Stimulated activated CD4-positive, alpha-beta T cell treated with anti-CD3 and anti-CD28 coated beads, Interleukin-1b, Interleukin-23, amount 100 ng/mL, for 24 hours (primary cell): ENCODE measurements at places on chromosomes 6 and 20.

DNA sequence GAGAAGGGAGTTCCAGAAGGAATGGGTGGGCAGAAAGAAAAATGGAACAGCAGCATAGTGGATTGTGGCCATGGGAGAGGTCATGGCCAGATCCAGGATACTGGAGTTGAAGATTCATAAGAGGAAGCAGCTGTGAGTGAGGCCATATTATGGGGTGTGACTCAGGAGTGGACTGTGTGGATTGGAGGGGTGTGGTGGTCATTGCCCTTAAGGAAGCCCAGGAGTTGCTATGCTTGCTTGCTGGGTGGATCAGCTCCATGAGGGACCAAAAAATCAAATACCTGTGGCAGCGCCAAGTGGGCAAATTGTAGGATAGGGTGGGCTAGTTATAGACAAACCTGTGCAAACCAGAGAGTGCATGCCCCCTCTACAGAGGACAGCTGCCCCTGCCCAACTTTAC, 18.3 kb downstream of the LRRC1 start:
- DNase-seq: no peak

DNA sequence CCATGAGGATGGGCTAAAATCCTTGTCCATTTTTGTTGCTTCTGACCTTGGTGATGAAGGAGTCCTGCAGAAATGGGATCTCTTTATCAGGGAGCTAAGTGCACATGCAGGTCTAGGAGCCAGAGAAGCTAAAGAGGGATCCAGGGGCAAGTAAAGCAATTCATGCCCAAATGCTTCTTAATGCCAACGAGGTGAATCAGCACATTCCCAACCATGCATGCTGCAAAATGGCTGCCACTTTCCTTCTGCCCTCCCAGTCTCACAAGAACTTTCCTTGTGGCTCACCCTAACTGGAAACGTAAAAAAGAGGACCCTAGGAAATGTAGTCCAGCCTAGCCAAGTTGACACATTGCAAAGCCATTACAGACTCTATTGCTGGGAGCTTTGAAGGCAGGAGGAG, 298.4 kb downstream of the MAFB start:
- no peak for DNase-seq

DNA sequence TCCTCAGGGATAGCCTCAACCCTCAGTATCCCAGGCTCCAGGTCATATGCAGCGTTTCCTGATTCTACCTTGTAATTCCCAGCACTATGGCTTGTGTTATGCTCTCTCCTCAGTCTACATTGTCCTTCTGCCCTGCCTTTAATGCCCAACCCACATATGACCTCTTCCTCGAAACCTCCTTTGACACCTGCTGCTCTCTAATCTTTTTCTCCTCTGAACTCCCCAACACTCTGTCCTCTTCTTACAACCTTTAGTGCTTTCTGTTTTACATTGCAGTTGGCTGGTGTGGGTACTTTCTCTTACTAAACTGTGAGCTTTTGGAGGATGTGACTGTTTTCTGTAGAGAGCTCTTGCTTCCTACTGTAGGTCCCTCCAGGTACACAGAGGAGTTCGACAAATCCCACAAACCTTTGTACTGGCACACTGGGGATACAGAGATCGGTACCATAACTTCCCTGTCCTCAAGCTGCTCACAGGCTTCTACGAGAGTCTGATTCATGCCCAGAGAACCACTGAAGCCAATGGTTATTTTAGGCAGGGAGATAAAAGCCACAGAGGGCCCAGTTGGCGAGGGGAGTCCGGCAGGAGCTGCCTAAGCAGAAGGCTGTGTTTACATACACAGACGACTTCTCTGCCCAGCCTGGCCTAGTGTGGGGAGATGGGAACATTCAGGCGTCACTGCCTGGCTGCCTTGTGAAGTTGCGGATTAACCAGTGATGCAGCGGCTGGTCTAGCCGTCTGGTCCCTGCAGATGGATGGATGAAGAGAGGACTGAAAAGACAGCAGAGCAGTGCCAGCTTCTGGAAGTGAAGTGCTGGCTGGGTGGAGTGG, 8.4 kb upstream of the EPB41L1 start:
- DNase-seq: no peak

DNA sequence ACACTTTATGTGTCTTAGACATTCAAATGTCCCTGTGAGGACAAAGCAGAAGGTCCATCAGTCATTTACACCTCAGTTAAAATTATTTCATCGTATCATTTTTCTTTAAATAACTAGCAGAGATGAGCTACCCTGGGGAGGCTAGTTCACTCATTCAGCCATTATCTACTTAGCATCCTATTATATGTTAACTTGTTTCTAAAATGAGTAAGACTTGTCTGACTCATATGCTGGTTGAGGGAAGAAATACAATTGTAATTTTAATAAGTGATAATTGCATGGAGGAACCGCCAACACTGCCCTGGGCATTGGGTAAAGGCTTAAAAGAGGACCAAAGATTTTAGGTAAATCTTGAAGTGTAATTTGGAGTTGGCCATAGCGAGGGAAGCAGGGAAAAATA, 12.4 kb upstream of the PTPRK start:
- DNase-seq: no peak

DNA sequence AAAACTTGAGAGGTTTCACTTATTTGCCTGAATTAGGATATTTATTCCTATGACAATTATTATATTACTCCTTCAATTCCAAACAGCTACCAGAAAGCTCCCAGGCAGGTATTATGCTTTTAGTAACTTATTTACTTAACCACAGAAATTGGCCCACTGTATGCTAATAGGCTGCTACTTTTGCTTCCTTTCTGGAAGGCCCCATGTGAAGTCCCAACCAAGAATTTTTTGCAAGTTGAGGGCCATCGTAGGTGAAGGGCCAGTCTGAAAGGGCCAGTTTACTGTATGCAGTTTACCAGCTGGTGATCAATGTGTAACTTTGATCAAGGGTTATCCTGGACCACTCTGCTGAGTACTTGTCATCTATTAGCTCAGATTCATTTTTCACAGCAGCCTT, 45.0 kb downstream of the EDN1 start:
- DNase-seq: no peak

DNA sequence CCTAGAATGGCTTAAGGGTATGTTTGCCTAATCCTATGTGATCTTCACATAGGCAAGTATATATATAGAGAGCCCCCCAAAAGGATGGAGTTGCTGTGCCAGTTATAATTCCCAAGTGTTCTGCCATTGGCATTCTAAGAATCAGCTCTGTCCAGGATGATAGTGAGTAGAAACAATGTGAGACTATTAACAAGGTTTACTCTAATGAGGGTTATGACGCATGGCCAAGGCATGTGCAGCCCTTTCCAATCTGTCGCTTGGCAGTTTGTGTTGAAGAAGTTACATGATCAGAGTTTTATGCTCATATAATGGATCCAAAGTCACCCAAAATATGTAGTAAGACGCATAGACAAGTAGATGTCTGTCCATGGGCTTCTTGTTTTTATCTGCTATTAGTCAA, 33.6 kb downstream of the VGLL2 start:
- no peak for DNase-seq

GRCh38 chr6:161169696-161170095, 104.2 kb downstream of the AGPAT4 start:
- DNase-seq: no peak

DNA sequence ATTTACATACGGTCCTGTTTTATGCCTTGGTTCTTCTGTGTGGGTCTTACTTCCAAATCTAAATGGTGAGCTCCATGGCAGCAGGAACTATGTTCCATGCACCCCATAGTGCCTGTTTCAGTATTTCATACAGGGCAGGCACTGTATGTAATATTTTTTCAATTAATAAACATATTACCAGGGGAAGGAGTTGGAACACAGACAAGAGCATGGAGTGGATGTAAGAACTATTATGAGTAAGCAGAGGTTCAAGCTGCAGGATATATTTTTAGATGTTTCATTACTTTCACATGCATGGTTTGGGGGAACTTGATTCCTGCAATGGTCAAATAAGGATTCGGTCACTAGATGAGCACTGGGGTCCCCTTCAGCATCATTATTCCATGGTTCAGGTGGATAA, 108.3 kb downstream of the KIF13A start:
- DNase-seq: no peak

DNA sequence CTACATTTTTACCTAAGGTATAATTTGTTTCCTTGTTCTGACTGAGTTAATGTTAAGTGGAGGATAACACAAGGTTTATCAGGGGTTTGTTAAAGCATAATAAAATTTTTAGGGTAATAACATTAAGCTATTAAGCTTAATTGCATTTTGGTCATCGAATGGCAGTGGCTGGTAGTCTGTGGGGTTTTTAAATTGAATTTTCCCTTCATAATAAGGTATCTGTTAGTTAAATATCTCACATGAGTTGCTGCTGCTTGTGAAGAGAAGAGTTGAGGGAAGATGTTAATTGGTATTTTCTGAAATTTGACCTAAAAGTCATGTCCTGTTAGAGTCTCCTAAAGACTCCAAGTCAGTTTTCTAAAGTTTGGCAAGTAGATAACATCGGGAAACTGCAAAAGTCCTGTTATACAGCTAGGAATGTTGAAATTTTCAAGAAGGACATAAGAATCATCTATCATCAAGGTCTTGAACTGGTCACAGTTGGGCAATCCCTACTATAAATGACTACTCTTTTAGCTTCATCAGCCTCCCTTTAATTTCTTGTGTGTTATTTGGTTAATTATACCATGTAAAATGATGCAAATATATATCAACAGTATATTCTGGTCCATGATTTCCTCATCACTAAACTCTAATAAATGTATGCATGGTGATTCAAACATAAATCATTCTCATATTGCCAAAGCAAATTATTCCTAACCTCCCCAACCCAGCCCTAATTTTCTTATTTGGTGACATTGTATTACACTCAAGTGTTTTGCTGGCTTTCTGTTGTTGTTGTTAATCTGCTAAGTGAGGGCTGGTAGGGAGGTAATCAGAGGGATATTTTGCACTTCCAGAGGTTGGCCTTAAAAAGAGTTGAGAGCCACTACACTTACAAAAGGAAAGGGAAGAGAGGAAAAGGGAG, 64.0 kb downstream of the MAP3K5 start:
- no peak for DNase-seq

DNA sequence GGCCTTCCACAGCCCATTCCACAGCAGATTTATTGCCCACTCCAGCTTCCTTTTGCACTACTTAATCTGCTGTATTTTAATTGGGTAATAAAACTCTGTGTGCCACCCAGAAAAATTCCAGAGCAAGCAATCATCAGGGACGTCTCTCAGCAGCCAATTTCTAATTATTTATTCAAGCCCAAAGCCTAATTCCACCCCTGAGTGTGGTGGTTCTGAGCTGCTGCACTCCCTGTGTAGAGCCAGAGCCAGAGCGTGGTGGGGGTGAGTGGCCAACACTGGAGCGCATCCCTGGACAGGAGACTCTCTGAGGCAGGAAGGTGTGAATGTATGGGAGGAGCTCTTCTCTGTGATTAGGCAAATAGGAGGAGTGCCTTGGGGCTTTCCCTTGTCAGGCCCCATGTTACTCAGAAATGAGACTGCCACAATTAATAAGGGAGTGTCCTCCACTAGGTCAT, 66.1 kb downstream of the CD24 start:
- no peak for DNase-seq

- no peak for DNase-seq
Observed at GRCh38 chr6:23927935-23928334, 198.1 kb upstream of the NRSN1 start.

- DNase-seq: no peak
Observed at GRCh38 chr6:43476746-43477145, 624 bp upstream of the TJAP1 start.

DNA sequence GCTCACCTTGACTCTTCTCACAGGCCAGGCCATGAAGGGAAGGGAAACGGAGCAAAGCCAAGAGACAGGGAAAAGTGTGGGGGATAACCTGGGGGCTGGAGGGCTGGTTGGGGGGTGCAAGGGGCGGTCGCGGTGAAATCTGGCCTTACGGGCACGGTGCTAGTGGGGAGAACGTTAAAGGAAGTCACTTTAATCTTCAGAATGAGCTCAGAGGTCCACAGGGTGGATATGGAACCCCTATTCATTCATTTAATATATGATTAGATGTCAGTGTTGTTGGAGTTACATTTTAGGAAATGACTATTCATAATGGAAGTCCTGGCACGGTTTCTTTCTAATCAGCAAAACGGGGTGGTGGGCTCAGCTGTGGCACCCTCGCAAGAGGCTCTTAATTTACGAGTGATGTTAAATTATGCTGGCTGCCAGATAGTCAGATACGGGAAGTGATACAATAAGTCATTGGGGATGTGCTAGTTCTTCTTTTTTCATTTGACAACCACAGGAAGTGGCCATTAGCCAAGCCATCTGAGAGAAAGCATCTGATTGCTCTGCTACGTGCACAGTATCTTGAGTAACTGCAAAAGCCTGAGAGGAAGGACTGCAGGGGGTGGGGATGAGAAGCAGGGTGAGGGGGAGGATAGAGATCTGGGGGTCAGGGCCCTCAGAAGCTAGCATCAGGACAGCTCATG, 253.0 kb downstream of the QKI start:
- no peak for DNase-seq
